ENCODE measurements at places on chromosomes 7 and 10.
A peak's percentile ranks its signal among the peaks of the same experiment; 100 is the strongest.

GRCh38 chr7:28785041-28785995 lies 172.8 kb downstream of the TRIL start:
- DNase-seq, result no peak

DNA sequence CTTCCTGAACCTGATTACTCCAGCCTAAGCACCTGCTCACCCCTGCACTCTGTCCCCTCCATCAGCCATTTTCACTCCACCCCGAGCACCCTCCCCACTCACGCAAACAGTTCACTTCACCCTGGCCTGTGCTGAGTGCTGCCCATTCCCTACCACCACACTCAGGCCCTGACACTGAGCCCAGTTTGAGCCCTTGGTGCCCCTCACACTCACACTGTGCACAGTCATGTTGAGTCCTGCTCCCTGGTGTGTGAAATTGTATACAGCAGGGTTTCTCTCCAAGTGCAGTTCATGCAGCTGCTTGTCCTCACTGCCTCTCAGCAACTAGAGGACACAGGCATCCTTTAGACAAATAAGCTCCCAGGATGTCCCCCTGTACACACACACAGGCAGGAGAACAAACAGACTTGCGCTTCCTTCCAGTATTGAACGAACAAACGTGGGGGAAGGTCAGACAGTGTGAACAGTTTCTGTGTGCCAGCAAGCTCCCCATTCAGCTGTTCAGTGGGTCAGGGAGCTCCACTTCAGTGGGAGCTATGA lies 6.8 kb downstream of the MYO1G start:
- peak; percentile 42 for DNase-seq

DNA sequence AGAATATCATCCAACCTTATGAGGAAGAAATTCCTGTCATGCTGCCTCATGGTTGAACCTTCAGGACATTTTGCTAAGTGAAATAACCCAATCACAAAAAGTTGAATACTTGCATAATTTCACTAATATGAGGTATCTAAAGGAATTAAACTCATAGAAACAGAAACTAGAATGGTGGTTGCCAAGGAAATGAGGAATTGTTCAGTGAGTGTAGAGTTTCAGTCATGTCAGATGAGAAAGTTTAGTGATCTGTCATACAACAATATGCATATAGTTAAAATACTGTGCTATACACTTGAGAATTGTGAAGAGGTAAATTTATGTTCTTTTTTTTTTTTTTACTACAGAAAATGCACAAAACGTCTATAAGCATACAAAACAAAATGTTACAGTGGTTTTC lies 60.7 kb downstream of the R3HCC1L start:
- DNase-seq, result no peak

DNA sequence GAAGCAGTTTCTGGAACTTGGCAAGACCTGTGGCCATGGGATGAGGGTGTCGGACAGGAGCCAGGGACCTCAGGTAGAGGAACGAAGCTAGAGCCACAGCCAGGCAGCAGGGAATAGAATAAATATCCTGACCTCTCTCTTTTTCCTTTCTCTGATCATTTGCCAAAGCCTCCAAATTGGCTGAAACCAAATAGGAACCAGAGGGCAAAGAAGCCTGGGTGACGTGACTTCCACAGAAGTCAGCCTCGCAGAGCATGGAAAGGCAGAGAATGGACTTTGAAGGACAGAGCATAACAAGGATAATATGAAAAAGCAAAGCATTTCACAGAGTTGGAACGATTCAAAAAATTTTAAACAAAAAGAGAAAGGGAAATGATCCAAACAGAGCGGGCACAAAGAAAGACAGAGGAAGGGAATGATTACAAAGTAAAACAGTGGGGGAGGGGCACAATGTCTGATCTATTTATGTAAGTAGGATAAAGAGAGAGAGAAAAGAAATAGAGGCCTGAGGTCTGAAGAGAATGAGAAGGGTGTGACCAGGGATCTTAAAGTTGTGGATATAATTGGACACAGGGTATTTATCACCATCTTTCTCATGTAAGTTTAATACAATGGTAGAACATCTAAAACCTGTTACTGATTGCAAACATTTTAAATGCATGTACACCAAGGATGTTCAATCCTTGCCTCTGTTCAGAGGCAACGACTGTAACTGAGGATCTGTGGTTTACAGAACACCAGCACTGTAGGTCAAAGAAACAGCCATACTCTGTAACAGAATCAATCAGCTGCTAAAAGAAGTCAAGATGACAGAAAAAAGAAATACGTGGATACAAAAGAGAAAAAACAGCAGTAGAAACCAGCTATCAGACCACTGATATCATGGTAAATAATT lies 4.5 kb upstream of the ZEB1 start:
- no peak for DNase-seq

- DNase-seq, result no peak
These were observed 268.9 kb upstream of the KLF6 start for GRCh38 chr10:4053940-4054339.

- DNase-seq, result no peak
These were observed 61.6 kb downstream of the GRK5 start for GRCh38 chr10:119268871-119269506.

- no peak for DNase-seq
These were observed 14.3 kb downstream of the MUC12 start for GRCh38 chr7:100983451-100984187.

GRCh38 chr10:114021717-114022680 lies 21.7 kb upstream of the ADRB1 start:
- DNase-seq, result no peak

DNA sequence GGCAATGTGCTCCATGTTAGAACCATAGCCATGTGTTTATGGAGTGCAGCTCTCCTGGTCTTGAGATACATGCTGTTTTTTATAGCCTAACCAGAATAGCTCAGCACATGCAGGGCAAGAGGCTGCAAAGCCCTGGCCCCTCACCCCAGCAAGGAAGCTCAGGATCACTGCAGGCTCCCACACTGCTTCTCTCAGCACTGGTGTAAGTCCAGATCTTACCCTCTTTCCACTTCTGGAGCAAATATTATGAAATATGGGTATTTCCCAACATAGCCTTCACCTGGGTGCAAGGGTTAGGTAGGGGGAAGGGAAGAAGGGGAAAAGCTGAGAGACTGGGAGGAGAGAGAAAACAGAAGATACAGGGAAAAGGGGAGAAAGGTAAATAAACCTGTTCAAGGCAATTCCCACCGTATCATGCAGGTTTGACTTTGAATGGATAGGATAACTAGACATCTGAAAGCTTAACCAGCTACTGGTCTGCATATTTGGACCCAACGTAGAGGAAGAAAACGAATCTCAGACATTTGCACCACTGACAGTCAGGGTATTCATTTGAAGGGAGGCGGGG lies 19.7 kb downstream of the SKIDA1 start:
- no peak for DNase-seq

- no peak for DNase-seq
These were observed 110.4 kb downstream of the RBM20 start for GRCh38 chr10:110754375-110755105.

DNA sequence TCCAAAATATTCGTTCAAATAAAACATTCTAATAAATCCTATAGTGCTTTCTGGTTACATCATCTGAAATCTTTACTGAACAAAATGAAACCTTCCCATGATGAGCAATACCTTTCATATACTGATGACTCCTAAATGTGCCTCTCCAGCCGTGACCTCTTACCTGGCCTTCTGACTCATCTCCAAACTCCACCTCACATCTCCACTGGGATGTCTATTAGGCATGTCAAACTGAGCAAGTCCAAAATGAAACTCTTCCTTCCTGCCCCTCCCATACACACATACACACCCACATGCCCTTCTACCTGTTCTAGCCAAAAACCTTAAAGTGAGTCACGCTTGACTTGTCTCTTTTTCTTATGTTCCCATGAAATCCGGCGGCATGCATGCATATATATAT lies 22.9 kb downstream of the GSAP start:
- DNase-seq, result no peak

DNA sequence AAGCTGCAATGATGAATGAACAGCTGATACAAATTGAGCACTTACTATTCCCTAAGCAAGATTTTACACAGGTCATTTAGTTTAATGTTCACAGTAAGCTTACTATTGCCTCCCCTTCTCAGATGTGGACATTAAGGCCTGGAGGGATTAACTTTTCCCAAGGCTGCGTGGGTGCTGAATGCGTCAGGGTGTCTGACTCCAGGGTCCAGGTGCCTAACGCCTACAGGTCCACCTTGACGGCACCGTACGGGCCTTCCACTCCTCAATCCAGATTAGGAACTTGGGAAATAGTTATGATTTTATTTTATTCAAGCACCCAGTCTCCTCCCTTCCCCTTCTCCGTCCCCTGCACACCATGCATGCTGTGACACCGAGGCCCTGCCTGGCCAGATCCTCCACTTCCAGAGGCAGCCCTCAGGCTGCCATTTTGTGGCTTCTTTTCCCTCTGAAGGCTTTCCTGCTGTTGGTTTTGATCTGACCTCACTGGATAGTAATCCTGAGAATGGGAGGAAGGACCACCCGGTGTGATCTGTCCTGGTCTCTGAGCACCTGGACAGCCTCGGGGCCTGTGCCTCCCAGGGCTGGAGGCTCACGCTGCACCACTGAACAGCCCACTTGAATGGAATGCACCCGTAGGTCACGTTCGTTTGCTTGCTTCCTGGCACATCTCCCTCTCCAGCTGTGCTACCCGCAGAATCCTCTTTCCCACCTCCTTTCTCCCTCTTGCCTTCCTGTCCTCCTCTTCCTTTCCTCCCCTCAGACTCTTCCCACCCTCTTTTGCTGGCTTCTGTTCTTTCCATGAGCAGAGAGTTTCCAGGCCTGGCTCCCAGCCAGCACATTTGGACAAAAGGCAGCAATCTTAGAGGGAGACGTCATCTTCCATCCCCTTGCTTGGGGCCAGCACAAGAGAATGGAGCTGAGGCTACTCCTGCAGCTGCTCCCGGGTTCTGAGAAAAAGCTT lies 14.4 kb downstream of the DENND2A start:
- peak; percentile 66 for DNase-seq

- no peak for DNase-seq
These were observed 246.1 kb upstream of the PLXDC2 start for GRCh38 chr10:19570120-19570519.

GRCh38 chr7:41047211-41047610 lies 655.7 kb downstream of the INHBA start:
- no peak for DNase-seq

DNA sequence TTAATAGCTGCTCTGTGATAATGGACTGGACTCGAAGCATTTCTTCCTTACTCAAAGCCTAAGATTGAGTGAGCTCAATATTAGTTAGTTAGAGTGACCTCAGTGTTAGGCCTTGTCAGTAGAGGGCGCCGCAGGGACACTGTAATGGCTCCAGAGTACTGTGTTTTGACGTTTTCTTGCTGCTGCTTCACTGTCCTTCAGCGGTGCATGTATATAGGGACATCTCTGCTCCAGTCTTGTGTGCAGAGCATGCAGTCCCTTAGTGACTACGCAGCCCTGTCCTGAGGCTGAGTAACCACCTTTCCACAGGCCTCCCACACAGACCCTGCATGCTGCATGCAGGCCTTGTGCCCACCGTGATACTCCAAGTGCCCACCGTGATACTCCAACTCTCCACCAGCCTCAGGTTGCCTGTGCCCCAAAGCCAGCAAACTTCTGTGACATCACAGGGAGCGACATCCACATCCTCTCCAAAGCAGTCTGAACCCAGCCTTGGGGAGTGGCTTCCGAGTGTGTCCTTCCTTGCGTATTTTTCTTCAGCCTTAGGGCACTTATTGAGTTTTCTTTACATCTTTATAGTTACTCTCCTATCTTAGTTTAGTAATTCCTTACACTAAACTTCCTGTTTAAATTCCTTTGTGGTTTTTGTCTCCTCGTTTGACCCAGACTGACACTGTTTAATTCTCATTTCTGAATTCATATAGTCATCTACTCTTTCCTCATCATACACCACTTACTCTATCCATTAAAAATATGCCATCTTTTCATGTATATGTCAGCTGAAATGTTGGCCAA lies 118.2 kb downstream of the JAZF1 start:
- DNase-seq, result peak; percentile 59

DNA sequence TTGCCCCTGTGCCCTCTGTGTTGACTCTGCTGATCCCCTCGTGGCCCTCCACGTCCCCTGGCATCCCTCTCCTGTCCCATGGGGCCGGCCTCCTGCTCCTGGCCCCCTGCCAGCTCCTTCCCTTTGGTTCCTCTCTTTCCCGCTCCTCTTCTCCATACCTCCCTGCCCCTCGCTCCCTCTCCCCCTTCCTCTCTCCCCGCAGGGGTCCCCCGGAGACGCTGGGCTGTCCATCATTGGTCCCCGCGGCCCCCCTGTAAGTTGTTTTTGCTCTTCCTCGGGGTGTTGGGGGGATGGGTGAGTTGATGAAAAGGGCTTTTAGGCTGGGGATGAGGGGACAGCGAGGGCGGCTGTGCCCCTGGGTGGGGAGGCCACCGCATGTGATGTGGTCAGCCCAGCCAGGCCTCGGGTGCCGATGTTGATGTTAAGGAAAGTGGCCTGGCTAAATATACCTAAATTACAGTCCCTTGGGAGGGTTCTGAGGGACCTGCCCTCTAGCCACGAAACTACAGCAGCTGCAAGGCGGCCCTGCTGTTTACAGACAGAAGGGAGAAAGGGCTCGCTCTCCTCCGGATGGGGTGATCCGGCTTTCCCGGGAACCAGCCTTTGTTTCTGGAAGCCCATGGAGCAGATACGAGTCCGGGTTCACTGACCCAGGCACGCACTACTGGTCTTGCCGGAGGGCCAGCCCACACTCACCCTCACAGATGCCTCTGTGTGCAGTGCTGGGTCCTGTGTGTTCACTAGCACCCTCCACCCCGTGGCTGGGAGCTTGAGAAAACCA lies 78.8 kb downstream of the COL13A1 start:
- no peak for DNase-seq

DNA sequence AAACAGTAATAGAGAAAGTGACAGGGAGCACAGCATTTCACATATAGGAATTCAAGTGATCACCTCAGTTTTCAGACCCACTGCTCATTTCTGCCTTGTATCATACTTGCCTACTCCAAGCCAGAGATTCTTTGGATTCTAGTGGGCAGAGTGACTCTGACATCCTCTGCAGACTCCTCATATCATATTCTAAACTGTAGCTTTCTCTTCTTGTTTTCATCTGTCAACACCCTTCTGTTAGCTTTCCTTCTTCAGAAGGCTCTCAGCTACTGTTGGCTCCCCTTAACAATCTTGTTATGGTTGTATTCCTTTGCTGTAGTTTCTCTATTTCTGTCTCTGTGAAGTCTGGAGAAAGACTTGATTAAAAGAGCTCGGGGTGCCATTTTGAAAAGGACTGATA lies 120.5 kb downstream of the CTNNA3 start:
- DNase-seq, result no peak

GRCh38 chr7:156929789-156930539 lies 19.5 kb upstream of the NOM1 start:
- DNase-seq, result no peak

DNA sequence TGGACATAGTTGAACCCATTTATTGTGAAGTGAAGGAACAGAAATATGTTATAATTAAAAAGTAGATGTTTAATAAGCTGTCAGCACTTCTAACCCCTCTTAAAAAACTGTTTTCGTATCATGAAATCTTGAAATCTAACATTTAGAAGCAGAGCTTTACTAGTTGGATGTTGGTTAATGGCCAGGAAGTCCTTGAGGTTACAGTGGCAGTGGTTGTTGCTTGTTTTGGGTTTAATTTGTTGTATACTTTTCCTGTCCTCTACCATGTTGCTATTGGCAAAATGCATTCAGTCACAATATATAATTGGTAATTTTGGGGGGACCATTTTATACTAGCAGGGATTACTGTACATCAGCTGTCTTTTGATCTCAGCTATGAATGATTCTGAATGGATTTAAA lies 60.7 kb downstream of the EXOC4 start:
- no peak for DNase-seq
